ENCODE measurements at places on chromosomes 5 and 9.

DNA sequence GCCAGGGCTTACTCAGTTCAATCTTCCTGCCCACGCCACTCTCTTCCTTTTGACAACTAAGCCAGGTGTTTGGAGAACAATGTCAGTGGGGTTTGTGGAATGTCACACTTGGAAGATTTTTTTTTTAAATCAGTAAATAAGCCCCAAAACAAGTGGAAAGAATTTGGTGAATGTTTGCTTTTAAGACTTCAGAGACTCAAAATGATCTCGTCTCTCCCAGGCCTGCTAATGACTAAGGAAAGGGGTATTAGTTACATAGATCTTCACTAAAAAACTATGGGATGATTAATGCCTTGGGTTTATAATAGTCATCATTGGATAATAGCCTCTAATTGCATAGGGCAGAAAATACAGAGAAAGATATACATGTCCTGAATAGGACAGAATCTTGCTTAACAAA, 166.4 kb downstream of the DMRT2 start:
- H3K36me3 ChIP-seq, result no peaks in the 10 kb centered on the region
- no peak overlapping the region for H3K4me3 ChIP-seq
- no peaks in the 10 kb centered on the region for H3K27me3 ChIP-seq
- H3K4me1 ChIP-seq, result no peaks in the 10 kb centered on the region
- H3K27ac ChIP-seq, result no peak overlapping the region
- DNase-seq, result no peak

DNA sequence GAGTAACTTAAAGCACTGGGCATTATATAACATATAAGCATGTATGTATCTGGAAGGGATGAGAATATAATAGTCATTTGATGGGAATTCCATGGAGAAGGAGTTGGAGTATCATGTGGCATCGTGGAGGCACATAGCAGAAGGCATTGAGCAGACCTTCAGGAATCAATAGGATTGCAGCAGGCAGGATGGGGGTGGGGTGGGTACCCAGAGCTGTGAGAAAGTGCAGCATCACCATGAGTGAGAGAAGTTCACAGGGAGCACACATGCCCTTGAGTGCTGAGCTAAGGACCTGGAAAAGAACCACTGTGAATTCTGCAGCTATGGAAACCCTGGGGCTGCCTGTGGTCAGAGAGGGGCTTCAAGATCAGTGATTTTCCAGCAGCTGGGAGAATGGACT, 57.3 kb downstream of the MED10 start:
- H3K4me3 ChIP-seq, result no peak overlapping the region
- DNase-seq, result no peak
- no peaks in the 10 kb centered on the region for H3K4me1 ChIP-seq
- no peaks in the 10 kb centered on the region for H3K36me3 ChIP-seq
- no peak overlapping the region for H3K27ac ChIP-seq

GRCh38 chr5:11384441-11385250, 519.6 kb downstream of the CTNND2 start:
- H3K27me3 ChIP-seq, result peaks cover 45% of the 10 kb centered on the region
- H3K4me1 ChIP-seq, result peaks cover 8% of the 10 kb centered on the region
- H3K27ac ChIP-seq, result no peak overlapping the region
- DNase-seq, result no peak
- H3K36me3 ChIP-seq, result no peaks in the 10 kb centered on the region
- H3K4me3 ChIP-seq, result no peak overlapping the region

DNA sequence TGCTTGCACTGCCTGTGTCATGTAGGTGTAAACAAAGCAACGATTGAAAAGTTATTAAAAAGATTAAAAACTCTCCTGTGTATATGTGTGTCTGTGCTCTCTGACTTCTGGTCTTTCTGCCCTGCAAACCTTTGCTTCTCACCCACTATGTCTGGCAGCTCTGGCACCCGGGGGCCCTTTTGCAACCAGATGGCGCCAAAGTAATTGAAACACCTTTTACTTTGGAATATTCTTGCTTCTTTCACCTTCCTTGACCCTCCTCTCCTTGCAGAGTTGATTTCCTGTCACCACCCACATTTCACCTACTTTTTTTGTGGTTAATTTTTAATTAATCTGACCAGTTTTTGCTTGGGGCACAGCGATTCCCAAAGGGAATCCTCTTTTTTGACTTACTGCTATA, 275.5 kb downstream of the ARHGEF28 start:
- H3K36me3 ChIP-seq, result peaks cover 39% of the 10 kb centered on the region
- no peak for DNase-seq
- no peak overlapping the region for H3K4me3 ChIP-seq

GRCh38 chr9:118008246-118008645, 304.0 kb downstream of the TLR4 start:
- no peaks in the 10 kb centered on the region for H3K27me3 ChIP-seq
- no peak for DNase-seq
- H3K4me3 ChIP-seq, result no peak overlapping the region
- H3K4me1 ChIP-seq, result no peaks in the 10 kb centered on the region

GRCh38 chr9:131422241-131422792, 28.4 kb downstream of the PRRC2B start:
- H3K4me1 ChIP-seq, result peaks cover 58% of the 10 kb centered on the region
- H3K36me3 ChIP-seq, result no peaks in the 10 kb centered on the region
- H3K27me3 ChIP-seq, result no peaks in the 10 kb centered on the region
- H3K4me3 ChIP-seq, result no peak overlapping the region
- no peak for DNase-seq

DNA sequence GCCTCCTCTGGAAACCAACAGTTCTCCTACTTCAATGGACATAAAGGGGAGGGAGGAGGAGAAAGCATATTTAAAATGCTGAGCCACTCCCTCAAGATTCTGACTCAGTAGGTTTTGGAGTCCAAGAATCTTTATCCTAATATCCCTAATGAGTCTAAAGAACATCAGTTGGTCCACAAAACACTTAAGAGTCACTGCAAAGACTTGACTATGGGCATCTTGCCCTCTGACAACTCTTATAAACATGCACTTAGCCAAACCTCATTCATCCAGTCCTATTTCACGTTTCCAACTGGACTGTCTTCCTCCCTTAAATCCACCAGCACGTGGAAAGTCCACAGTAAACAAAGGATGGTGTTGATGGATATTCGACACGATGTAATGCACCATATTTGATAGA, 172.5 kb downstream of the FAM114A2 start:
- no peak for DNase-seq
- no peaks in the 10 kb centered on the region for H3K4me1 ChIP-seq
- no peaks in the 10 kb centered on the region for H3K27me3 ChIP-seq
- no peaks in the 10 kb centered on the region for H3K36me3 ChIP-seq
- H3K27ac ChIP-seq, result no peak overlapping the region

GRCh38 chr5:159149085-159149484, 49.4 kb upstream of the EBF1 start:
- DNase-seq, result no peak
- H3K27me3 ChIP-seq, result peaks cover 7% of the 10 kb centered on the region
- no peak overlapping the region for H3K27ac ChIP-seq
- H3K4me1 ChIP-seq, result no peaks in the 10 kb centered on the region
- H3K4me3 ChIP-seq, result no peak overlapping the region

- no peaks in the 10 kb centered on the region for H3K27me3 ChIP-seq
- no peak overlapping the region for H3K27ac ChIP-seq
- no peak overlapping the region for H3K4me3 ChIP-seq
Observed at GRCh38 chr5:146079695-146080373, 25.5 kb downstream of the PLAC8L1 start.

GRCh38 chr5:127446626-127447025, 70.8 kb upstream of the PRRC1 start:
- H3K36me3 ChIP-seq, result no peaks in the 10 kb centered on the region
- no peak overlapping the region for H3K27ac ChIP-seq
- DNase-seq, result no peak
- H3K4me3 ChIP-seq, result no peak overlapping the region
- peaks cover 7% of the 10 kb centered on the region for H3K4me1 ChIP-seq
- H3K27me3 ChIP-seq, result no peaks in the 10 kb centered on the region

- no peak overlapping the region for H3K27ac ChIP-seq
- no peaks in the 10 kb centered on the region for H3K36me3 ChIP-seq
- no peak overlapping the region for H3K4me3 ChIP-seq
- H3K4me1 ChIP-seq, result no peaks in the 10 kb centered on the region
- H3K27me3 ChIP-seq, result no peaks in the 10 kb centered on the region
- DNase-seq, result no peak
Observed at GRCh38 chr5:103410172-103410571, 151.6 kb downstream of the MACIR start.

DNA sequence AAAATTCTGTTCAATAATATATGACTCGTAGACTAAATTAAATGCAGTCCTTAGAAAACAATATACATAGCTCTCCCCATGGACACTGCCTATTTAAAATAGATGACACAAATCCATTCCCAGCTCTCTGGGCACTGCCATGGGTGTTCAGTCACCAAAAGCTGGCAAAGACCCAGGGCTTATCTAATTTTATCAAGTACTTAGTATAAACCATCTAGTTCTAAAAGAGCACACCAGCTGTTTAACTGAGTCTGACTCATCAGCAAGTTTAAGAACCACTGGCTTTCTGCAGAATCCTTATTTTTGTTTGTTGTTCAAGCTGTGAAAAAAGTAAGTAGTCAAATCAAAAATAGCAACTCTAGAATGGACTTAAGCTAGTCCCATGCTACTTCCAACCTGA, 107.6 kb downstream of the PLPP1 start:
- H3K27me3 ChIP-seq, result no peaks in the 10 kb centered on the region
- no peak overlapping the region for H3K4me3 ChIP-seq
- H3K4me1 ChIP-seq, result peaks cover 4% of the 10 kb centered on the region
- no peak overlapping the region for H3K27ac ChIP-seq

DNA sequence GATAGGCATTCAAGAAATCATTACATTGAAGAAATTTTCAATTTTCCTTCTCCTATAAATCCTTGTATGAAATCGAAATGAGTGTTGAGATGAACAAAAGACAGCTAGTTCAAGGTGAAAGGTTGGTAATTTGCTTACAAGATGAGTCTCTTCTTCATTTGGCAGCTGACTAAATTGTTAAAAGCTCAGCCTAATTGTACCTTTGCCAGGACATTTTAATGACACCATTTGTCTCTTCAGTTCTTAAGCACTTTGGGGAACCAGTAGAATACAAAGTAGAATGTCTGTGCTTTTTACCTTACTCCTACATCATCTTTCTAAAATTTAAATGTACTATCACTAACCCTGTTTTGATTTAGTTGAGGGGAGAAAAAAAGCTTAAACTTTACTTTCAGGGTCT, 59.4 kb downstream of the GRAMD2B start:
- no peak overlapping the region for H3K27ac ChIP-seq
- no peaks in the 10 kb centered on the region for H3K27me3 ChIP-seq
- no peaks in the 10 kb centered on the region for H3K4me1 ChIP-seq

DNA sequence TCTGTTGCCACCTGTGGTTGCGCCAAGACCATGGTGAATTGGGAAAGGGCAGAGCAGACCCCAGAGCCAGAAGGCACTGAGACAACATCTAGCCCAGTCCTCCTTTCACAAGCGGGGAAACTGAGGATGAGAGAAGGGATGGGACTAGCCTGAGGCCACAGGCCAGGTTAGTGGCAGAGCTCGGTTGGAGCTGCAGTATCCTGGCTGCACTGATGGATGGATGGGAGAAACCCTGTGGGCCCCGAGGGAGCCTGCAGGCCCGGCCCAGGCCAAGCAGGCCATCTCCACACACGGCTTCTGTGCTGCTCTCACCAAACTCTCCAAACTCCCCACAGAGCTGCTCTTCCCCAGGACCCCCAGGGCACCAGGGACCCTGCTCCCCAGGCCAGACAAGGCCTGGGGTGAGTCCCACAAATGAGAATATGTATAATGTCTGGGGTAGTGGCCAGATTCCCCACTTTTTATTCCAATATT, 60.2 kb downstream of the TSTD2 start:
- DNase-seq, result no peak
- no peaks in the 10 kb centered on the region for H3K36me3 ChIP-seq
- H3K4me3 ChIP-seq, result no peak overlapping the region
- peaks cover 17% of the 10 kb centered on the region for H3K27me3 ChIP-seq

GRCh38 chr5:111984044-111984443, 227.1 kb upstream of the NREP start:
- H3K4me1 ChIP-seq, result peaks cover 1% of the 10 kb centered on the region
- no peaks in the 10 kb centered on the region for H3K36me3 ChIP-seq
- no peak overlapping the region for H3K27ac ChIP-seq
- no peak overlapping the region for H3K4me3 ChIP-seq
- DNase-seq, result peak; percentile 88

- peaks cover 24% of the 10 kb centered on the region for H3K27me3 ChIP-seq
- no peak for DNase-seq
- no peak overlapping the region for H3K27ac ChIP-seq
- no peak overlapping the region for H3K4me3 ChIP-seq
Observed at GRCh38 chr9:131545786-131546335, 538 bp downstream of the PRRT1B start.

DNA sequence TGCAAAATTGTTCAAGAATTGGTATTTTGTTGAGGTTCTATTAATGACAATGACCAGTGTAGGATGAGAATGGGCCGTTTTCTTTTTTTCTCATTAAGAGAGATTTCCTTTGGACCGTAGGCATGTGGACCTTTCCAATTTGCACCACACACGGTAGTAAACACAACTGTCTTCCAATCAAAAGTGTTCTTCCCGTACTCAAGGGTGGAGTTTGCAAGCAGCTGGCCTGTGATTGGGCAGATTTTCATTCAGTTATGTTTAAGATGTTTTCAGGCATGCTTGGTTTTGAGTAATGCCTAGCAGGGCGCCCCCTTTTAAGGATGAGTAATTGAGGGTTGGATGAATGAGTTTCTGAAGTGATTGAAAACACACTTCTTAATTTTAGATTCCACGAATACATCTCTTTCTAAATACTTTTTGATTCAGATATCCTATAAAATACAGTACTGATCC, 2.5 kb downstream of the KDM3B start:
- DNase-seq, result peak; percentile 78
- H3K4me3 ChIP-seq, result peak overlapping the region; percentile 88
- no peak overlapping the region for H3K27ac ChIP-seq
- H3K36me3 ChIP-seq, result peaks cover 4% of the 10 kb centered on the region
- no peaks in the 10 kb centered on the region for H3K27me3 ChIP-seq
- peaks cover 1% of the 10 kb centered on the region for H3K4me1 ChIP-seq

- no peak for DNase-seq
- peaks cover 85% of the 10 kb centered on the region for H3K27me3 ChIP-seq
- no peak overlapping the region for H3K4me3 ChIP-seq
- H3K4me1 ChIP-seq, result no peaks in the 10 kb centered on the region
Observed at GRCh38 chr5:154493274-154493673, 15.2 kb upstream of the HAND1 start.

DNA sequence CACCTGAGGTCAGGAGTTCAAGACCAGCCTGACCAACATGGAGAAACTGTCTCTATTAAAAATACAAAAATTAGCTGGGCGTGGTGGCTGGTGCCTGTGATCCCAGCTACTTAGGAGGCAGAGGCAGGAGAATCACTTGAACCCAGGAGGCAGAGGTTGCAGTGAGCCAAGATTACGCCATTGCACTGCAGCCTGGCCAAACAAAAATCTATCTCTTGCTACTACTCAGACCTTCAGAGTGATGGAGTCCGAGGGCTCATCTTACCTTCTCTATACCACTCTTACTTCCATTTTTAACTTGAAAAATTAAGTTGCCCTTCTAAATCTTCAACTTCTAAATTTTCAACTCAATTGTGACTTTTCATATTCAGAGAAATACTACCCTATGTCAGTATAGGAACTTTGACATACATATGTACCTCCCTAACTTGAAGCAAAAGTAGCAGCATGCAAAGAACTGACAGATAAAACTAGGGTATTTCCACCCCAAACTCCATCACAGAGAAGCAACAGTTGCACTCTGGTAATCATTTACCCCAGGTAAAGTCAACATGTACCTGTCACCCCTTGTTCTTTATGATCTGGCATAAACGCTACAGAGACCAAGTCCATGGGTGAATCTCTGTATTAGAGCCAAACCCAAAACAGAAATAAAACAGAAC, 11.4 kb downstream of the ZFAND5 start:
- H3K4me1 ChIP-seq, result peaks cover 1% of the 10 kb centered on the region
- H3K27ac ChIP-seq, result no peak overlapping the region
- no peaks in the 10 kb centered on the region for H3K27me3 ChIP-seq
- H3K4me3 ChIP-seq, result no peak overlapping the region

All from mesenchymal stem cell (in vitro differentiated cells and primary cell).